ENCODE measurements at places on chromosomes 3 and 15. TPM values are rescaled to one million over a fixed set of nuclear protein-coding genes. Genes with fewer than 3 reads are reported as not detected.

ACTRT3 gene
- polyA plus RNA-seq, result 0.27 TPM

SAMMSON gene
- not detected for polyA plus RNA-seq

AGTR1 gene
- polyA plus RNA-seq, result 1.5 TPM

MYRIP gene
- polyA plus RNA-seq, result 0.42 TPM

PLCH1 gene
- polyA plus RNA-seq, result 0.23 TPM

SAXO2 gene
- 1.6 TPM for polyA plus RNA-seq

MKRN3 gene
- 0.11 TPM for polyA plus RNA-seq

ALDH1L1 gene
- polyA plus RNA-seq, result 27.2 TPM

CAMK1 gene
- 13.8 TPM for polyA plus RNA-seq

KPNA4 gene
- polyA plus RNA-seq, result 29.1 TPM

DNA sequence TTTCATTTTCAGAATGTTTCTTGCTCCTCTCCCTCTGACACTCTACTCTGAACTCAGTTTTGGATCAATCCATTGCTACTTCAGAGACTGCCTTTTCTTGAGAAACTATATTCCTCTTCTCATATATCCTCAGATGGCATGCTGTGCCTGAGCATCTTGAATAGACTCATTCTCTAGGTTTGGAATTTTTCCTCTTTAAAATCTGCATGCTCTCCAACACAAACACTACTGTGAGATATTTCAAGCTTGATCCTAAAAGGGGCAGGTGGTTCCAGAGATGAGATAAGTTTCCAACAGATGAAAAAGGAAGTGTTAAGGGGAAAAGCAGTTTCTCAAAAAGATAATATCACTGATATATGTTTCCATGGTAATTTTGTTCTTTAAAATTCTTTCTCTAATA, 742.2 kb upstream of the EPHA6 start:
- no peak for DNase-seq

GRCh38 chr15:35376707-35377106, 169.3 kb downstream of the DPH6 start:
- DNase-seq, result no peak

- DNase-seq, result peak; percentile 50
Measured at GRCh38 chr15:35705884-35706585, 160.1 kb upstream of the DPH6 start.

DNA sequence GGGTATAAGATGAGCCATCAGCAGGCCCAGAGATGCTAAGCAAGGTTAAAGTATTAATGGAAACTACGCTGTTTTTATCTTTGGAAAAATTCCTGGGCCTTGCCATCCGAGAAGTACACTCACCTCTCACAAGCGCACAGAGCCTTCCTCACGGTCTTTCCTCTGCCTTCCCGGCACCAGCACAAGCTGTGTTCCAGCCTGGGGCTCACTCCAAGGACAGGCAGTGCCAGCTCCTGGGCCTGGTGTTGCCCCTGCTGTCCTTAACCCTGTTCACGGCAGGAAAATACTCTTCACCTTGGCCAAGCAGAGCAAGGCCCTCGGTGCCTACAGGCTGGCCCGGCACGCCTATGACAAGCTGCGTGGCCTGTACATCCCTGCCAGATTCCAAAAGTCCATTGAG, 14.3 kb upstream of the RHO start:
- peak; percentile 53 for DNase-seq

DNA sequence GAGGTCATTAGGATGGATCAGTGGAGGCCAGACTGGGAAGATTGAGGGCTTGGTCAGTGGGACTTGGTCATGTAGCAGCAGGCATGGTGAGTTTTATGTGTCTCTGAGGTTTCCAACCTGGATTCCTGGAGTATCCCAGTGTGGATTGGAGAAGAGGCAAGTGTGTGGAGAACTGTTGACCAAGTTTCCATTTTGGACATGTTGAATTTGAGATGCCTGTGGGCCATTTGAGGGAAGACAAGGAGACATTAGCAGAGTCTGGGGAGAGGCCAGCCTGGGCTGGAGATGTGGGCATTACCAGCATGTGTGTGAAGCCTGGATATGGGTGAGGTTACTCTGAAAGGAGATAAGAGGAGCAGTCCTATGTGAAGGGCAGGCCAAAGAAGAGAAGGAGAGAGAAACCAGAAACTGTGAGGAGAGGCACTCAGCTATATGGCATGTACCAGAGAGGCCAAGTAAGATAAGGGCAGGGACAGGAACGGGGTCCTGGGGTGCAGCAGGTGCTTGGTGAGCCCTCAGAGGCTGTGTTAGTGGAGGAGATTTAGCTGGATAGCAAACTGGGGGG, 4.3 kb downstream of the SLC25A38 start:
- DNase-seq, result no peak

- DNase-seq, result no peak
Measured at GRCh38 chr3:170953736-170954135, 45.3 kb upstream of the EIF5A2 start.

DNA sequence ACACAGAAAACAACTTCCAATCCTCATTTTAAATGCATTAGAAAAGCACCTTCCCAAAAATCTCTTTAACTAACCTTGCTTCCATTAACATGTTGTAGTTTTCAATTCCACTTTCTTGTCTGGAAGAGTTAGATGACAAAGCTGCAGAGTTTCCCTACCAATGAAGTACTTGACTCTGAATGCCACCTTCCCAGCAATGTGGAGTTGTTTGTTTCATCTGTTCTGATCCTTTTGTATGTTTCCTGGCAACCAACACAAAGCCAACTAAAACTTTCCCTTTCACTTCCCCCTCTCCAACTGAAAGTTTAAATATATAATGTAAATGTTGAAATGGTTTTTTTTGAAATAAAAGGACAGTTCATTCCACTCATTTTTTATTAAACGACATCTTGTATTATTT, at the start of gene WDR49:
TSS of gene WDR49 (minus strand) at position 183 of the 400 bp plus-strand sequence. CDS start 517 bp downstream, outside the sequence.
- DNase-seq, result no peak

DNA sequence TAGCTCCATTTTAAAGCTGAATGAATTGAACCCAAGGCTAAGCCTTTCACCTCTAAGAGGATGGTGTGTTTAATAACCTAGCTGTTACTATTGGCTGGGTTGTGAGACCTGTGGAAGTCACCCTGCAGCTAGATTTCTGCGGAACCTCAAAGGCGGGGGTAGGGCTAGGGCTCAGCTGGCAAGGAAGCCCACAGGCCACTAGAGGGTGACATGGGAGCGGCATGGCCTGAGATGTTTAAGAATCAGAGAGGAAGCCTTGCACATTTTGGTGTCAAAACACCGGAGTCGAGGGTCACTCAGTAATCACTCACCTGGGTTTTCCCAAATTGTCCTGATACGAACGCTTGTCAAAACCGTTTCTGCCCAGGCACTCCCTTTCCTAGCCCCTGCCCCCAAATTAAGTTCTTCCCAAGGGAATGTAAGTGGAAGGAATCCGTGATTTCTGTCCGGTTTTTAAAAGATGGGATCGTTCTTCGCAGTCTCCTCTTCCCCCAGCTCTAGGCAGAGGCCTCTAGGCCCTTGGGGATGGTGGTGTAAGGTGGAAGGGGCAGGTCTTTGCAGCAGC, 3.8 kb upstream of the ACAD9 start:
- peak; percentile 27 for DNase-seq

- no peak for DNase-seq
Measured at GRCh38 chr3:184485906-184486305, 75.7 kb upstream of the EPHB3 start.

- DNase-seq, result no peak
Measured at GRCh38 chr15:82810890-82811426, 1.5 kb downstream of the WHAMM start.

DNA sequence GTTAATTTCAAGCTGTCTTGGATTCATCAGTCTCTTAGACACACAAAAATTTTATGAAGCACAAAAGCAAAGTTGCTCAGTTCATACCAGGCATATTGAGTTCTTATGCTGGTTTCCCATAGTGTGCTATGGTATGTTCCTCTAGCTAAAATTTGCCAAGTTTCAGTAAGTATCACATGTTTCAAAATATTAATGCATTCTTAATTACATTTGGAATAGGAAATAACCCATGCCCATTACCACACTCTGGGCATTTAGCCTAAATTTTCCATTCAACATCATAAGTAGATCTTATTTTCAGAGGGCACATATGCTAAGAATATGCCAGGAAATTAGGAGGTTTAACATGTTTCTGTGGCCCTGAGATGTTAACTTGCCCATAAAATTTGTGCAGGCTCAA, 289.9 kb downstream of the SHOX2 start:
- no peak for DNase-seq

DNA sequence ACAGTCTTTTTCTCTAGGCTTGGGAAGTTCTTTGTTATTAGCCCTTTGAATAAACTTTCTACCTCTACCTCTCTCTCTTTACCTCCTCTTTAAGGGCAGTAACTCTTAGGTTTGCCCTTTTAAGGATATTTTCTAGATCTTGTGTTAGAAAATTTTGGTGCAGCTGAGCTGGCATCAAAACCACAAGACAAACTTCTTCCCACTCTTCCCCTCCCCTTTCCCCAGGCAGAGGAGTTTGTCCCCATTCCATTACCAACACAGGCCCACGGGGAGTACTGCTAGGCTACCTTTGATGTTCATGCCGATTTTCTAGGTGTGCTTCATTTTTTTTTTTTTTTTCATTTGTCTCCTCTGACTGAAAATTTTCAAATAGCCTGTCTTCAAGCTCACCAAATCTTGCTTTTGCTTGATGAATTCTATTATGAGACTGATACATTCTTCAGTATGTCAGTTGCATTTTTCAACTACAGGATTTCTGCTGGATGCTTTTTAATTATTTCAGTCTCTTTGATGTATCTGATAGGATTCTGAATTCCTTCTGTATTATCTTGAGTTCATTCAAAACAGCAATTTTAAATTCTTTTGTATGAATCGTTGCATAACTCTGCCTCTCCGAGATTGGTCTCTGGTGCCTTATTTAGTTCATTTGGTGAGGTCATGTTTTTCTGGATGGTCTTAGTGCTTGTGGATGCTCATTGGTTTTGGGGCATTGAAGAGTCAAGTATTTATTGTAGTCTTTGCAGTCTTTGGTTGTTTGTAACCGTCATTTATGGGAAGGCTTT, 112.0 kb downstream of the UBE2E2 start:
- DNase-seq, result no peak

DNA sequence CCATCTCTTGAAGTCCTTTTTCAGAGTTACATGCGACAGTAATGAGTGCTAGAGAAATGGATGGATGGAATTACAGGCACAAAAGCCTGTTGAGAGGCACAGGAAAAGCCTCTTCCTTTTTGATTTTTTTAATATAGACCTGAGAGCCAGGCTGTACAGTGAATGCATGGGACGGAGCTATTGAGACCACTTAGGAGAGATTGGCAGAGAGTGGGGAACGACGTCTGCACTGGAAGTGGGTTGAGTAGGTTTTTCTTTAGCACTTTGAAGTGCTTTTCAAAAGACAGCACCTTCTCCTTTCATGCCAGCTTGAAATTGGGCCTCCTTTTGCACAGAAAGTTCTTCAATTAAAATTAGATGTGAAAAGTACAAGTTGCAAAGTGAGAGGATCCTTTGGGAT, 37.0 kb downstream of the GLDN start:
- no peak for DNase-seq

GRCh38 chr3:106881186-106881585, 496.1 kb upstream of the CCDC54 start:
- no peak for DNase-seq

- DNase-seq, result no peak
Measured at GRCh38 chr3:139309061-139309591, 34.7 kb upstream of the MRPS22 start.

- DNase-seq, result no peak
Measured at GRCh38 chr3:194009892-194010533, 125.9 kb upstream of the HES1 start.

DNA sequence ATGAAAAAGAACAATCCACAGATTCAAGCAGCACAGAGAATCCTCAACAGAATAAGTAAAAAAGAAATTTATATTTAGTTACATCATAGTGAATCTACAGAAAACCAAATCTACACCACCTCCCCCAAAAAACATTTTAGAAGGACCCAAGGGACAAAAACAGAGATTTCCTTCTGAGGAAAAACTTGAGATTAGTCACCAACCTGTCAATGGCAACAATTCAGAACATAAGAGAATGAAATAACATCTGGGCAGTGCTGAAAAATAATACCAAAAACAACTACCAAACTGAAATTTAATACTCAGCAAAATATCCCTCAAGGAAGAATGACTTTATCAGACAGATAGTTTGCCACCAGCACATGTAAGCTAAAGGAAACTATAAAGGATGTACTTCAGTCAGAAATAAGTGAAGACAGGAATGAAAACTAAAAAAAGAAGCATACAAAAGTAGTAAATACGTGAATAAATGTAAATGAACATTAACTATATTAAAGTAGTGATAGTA, 260.7 kb downstream of the ULK4 start:
- DNase-seq, result no peak

Measured in heart left ventricle (tissue), 16 donors.